ENCODE measurements at places on chromosomes 7 and 10.

- no peak for DNase-seq
Observed at GRCh38 chr7:7100432-7100849, 81.9 kb upstream of the C1GALT1 start.

- no peak for DNase-seq
Observed at GRCh38 chr10:14142606-14143250, 188.0 kb downstream of the FRMD4A start.

- DNase-seq: no peak
Observed at GRCh38 chr10:25831080-25831479, 102.9 kb upstream of the MYO3A start.

GRCh38 chr7:80671744-80672143 is 33.3 kb downstream of the CD36 start:
- no peak for DNase-seq

DNA sequence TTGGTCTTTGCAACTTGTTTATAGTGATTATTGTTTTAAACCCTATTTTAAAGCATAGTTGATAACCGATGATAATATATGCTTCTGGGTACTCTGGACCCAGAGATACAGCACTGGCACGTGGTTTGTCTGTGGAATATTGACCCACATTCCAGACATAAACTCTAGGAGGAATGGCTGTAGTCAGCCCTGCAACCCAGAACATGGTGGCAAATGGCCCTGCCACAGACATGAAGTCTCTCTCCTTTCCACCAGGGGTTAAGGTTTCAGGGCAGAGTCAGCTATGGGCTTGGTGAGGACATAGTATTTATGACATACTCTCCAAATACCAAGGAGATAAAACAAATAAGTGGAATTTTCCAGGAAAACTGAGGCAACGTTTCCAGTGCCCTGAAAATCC is 83.6 kb downstream of the NAMPT start:
- DNase-seq: no peak

- no peak for DNase-seq
Observed at GRCh38 chr7:94874036-94874785, 33.2 kb upstream of the PPP1R9A start.

DNA sequence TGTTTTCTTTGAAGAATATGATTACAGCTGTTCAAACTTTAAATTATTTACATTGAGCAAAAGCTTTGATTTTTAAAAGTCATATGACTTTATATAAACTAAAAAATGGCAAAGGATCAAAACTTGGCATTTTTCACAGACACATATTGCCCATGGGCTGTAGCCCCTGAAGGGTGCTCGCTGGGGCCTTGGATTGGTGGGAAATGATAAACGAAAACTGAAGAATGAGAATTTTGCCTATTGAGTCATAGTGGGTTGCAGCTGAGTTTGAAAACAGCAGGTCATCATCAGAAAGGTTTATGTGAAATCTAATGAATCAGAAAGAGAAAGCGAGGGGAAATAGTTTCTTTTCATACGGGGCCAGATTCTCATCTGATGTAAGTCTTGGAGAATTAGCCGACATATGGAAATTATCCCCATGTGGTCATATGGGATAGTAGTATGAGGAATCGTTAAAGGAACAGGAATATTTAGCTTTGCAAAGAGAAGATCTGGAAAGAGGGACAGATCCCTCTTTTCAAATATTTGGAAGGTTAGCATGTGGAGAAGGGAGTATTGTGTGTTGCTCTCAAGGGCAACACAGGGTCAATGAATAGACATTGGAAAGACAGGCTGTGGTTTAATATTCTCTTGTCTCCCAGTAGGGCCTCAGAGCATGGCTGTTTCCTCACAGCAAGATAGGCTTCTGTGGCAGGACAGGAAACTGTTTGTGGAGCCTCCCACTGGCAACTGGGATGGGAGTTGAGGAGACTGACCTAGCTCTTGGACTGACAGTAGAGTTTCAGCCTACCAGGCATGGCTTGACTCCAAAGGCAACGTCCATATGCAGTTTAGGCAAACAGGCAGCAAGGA is 119.0 kb downstream of the FZD1 start:
- DNase-seq: no peak

GRCh38 chr7:12635830-12636229 is 51.6 kb upstream of the ARL4A start:
- no peak for DNase-seq

DNA sequence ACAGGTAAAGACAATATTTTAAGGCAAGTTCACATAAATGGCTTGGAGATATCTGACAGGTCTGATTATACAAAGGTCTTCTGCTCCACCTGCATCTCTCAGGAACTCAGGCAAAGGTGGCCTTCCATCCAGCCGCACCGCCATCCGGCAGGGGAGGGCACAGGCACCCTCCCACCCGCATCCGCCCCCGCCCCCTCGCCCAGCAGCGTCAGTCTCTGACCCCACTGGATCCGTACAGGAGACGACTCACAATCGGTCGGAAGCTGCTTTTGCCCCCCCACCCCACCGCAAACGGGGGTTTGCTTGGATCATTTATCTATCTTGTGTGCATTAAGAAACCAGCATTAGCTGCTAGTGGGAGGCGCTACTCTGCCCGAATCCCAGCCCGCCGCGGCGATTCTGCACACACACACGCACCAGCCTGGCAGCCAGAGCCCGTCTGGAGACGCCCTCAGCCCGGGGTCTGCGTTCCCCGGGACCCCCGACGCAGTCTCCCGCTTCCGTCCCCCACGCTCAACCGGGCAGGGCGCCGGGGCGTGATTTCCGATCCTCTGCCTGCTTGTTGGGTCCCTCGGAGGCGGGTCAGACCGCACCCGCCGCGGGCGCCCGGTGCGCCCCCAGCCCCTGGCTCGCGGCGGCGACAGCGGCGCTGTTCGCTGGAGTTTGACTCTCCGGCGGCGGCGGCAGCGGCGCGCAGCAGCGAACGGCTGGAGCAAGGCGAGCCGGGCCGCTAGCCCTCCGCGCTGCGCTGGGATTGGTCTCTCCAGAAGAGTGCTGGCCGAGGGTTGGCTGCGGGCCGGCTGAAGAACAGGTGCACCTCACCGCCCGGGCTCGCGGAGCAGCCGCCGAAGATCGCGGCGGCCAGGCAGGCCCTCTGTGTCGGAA is 820 bp upstream of the NRG3 start:
- peak; percentile 64 for DNase-seq

DNA sequence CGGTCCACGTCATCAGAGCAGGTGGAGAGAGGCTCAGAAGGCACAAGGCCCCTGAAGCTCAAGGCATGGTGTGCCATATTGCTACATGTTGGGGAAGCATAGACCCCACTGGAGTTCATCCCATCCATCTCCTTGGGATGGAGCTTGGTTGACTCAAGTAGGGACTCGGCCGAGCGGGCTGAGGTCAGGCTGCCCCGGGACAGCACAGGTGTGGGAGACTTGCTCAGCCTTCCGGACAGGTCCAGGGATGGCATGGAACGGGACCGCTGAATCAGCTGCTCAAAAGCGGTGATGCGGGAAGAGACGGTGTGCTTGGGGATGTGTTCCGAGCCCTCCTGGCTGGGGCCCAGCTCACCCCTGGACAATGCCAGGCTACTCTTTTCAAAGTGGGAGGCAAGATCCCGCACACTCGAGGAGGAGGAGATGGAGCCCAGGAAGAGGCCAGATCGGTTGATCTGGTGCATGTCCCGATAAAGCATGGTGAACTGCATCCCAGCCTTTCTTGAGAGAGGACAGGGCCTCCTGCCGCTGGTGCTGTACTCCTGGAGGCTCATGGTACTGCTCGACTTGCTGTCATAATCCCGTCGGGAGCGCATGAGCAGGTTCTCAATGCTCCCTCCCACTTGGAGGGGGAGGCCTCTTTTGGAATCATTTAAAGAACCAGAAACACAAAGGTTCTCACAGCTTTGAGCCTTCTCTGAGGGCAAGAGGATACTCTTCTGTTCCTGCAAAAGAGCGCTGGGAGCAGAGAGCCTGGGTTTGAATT is 65.6 kb upstream of the PDLIM1 start:
- no peak for DNase-seq

GRCh38 chr7:46885167-46885566 is 696.7 kb downstream of the TNS3 start:
- no peak for DNase-seq

- no peak for DNase-seq
Observed at GRCh38 chr10:93126483-93127052, 52.9 kb downstream of the CYP26A1 start.

DNA sequence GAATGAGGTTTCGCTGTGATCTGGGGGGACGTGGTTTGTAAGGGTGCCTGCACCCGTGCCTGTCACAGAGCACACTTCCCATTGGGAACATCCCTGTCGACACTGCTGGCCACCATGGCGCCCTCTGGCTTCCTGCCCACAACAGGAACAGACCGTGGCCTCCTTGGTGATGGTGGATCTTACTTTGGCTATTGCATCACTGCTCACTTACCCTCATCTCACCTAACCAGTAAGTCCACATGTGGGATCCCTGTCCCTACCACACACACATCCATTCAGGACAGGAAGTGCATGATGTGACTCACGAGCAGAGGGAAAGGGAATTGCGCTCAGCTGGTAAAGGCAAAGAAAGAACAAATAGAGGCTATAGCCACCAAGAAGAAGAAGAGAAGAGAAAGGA is 26.2 kb upstream of the SEC61G start:
- no peak for DNase-seq

- DNase-seq: no peak
Observed at GRCh38 chr10:86344714-86345161, 21.9 kb downstream of the GRID1 start.

GRCh38 chr7:106982415-106982814 is 62.1 kb upstream of the PRKAR2B start:
- no peak for DNase-seq

- no peak for DNase-seq
Observed at GRCh38 chr7:115476671-115477181, 553.8 kb downstream of the TFEC start.

DNA sequence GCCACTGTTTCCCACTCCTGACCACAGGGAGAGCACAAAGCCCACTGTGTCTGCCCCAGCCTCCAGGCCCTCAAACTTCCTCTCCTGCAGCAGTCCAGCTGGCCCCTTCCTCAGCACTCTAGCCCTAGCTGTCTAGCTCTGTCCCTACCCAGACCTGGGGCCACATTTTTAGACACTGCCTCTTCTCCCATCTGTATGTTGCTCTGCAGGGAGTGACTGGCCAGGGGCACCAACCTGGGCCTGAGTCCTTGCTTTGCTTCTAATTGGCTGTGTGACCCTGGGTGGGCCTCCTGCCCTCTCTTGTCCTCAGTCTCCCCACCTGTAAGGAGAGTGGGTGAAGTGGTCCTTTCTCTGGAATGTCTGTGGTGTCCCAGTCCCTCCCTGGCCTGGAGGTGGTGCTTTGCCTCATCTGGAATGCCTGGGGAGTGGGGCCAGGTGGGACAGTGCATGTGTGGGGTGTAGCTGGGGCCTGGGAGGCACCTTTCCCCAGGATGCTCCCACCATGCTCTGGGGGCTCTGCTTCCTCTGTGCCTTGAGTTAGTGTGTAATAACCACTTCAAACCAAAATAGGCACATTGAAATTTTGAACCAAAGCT is 25.1 kb downstream of the AQP1 start:
- no peak for DNase-seq

DNA sequence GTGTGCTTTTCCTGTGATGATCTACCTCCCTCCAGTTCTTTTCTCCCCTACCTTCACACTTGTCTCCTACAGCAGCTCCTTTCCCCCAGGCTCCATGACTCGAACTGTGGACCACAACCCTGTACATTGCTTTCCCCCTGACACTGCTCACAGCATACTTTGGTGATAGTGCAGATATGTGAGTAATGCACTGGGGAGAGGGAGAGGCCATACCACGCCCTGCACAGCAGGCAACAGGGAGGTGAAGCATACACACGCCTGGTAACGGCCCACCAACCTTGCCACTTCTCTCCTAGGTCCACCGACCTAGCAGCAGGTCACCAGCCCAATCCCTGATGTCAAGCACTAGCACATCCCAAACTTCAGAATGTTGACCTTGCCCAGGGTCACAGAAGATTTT is 238.2 kb downstream of the GRID1 start:
- no peak for DNase-seq

- no peak for DNase-seq
Observed at GRCh38 chr7:80493121-80493849, 18.6 kb downstream of the GNAT3 start.

DNA sequence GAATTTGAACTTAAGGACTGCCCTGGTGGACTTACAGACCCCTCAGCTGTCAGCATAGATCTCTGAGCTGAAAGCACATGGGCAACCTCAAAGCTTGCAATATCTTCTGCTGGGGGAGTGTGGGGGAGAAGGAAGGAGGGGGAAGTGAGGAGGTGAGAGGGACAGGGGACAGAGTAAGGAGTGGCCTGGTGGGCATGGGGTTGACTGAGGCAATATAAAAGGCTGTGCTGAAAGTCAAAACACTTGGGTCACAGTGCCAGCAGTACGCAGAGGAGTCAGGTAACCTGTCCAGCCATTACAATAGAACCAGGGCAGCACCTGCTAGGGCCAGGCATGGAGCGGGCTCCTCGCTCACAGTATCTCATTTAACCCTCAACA is 43.2 kb downstream of the PPP1R3C start:
- DNase-seq: no peak

All from T1000 (cell line).